ENCODE measurements at places on chromosomes 7 and 10. TPM values are rescaled to one million over a fixed set of nuclear protein-coding genes. Genes with fewer than 3 reads are reported as not detected.

Gene ECD
- total RNA-seq, result 16.3 TPM

Gene FRMPD2
- total RNA-seq, result 0.16 TPM

Gene ZNF503
- total RNA-seq, result 3.2 TPM

Gene IL6
- 15.5 TPM for total RNA-seq

Gene TMEM213
- not detected for total RNA-seq

Gene HKDC1
- not detected for total RNA-seq

Gene EVX1
- not detected for total RNA-seq

Gene LLCFC1
- not detected for total RNA-seq

Gene GATA3
- total RNA-seq, result 1.4 TPM

Gene COL17A1
- not detected for total RNA-seq

Gene SFRP5
- total RNA-seq, result 0.97 TPM

Gene DPYSL4
- total RNA-seq, result 47.3 TPM

Gene ELFN1
- 4.5 TPM for total RNA-seq

Gene ABCB1
- 6.7 TPM for total RNA-seq

Gene HMX3
- not detected for total RNA-seq

Gene NCF1
- 19.4 TPM for total RNA-seq

Gene EIF4EBP2
- 79.2 TPM for total RNA-seq

Gene RASSF4
- total RNA-seq, result 73.3 TPM

Gene MGAM2
- total RNA-seq, result 0.05 TPM

Gene SH2D4B
- total RNA-seq, result not detected

Gene PLEKHS1
- not detected for total RNA-seq

Gene PPP1R9A
- total RNA-seq, result 31.6 TPM

Gene STEAP2
- total RNA-seq, result 10.3 TPM

Gene ANKRD22
- not detected for total RNA-seq

Gene ZPBP
- not detected for total RNA-seq

Gene PTEN
- total RNA-seq, result 53.9 TPM

Gene MYL10
- not detected for total RNA-seq

Gene CFAP58
- 2.6 TPM for total RNA-seq

Gene AOAH
- total RNA-seq, result 0.92 TPM

Gene TDRD1
- total RNA-seq, result 2.1 TPM
